Stimulated activated CD4-positive, alpha-beta T cell treated with anti-CD3 and anti-CD28 coated beads, Interleukin-1b, Interleukin-23, amount 100 ng/mL, for 1 hour (primary cell): ENCODE measurements at places on chromosomes 6 and 20.

DNA sequence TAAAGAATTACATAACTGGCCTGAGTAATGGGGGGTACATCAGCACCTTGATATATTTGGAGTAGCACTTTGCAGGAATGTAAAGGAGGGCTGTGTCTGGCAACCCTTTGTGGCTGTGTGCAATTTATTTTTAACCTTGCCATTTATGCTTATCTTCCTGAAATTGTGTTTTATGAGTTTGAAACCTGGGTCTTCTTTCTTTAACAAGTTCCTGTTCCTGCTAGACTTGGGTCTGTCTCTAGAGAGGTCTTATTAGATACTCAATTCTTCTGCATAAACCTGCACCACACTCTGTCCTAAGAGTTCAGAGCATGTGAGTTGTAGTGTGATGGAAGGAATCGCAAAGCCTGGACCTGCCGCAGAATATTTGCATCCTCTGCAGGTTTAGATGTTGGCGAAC lies 181.0 kb downstream of the JARID2 start:
- DNase-seq, result no peak

DNA sequence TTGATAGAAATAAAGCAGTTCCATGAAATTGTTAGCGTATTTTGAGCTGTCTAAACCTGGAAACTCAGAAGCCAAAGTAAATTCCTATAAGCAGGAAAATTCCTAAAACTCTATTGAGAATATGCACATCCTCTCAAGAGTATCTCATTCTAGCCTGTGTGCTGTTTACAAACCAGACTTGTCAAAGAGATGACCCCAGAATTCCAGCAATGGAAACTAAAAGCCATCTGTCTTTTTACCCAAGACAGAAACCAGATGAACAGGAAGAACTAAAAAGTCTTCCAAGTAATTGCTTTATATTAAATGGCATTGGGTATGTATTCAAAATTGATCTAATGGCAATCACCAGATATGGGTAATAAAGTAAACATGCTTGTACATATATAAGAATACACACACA lies 92.6 kb downstream of the COL19A1 start:
- no peak for DNase-seq

GRCh38 chr20:21173485-21173884 lies 47.6 kb downstream of the KIZ start:
- no peak for DNase-seq

- DNase-seq, result no peak
Observed at GRCh38 chr6:166486536-166486880, 100.0 kb downstream of the RAMACL start.

- DNase-seq, result no peak
Observed at GRCh38 chr6:101544286-101544685, 150.8 kb downstream of the GRIK2 start.
